Neuronal stem cell (in vitro differentiated cells): ENCODE measurements at places on chromosomes 4 and X.

DNA sequence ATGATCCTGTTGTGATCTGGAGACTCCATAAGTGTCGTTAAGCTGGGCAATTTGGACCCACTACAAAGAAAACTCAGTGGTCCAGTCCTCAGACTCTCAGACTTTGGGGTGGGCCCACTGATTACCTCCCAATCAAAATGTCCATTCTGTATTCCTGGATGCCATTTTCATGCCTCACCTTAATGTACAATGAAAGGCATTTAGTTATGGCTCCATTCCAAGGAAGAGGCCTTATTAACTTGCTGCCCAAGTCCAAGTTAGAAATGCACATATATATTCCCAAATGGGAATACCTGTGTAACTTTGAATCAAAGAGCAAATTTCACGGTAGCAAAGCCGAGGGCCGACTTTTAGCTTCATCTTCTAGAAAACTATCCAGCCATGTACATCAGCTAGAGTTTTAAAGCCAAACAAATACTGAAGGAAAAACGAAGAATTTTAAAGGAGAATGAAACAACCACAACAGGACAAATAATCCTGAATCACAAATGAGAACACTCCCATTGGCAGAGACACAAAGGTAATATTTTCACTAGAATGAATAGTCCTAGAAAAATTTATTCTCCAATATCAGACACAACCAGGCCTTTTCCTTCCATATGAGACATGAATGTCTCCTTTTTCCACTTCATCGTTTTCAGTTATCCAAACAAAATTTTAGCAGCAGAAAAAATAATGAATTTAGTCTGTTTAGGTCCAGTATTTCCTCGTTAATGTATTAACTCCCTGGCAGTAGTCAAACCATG is 63.7 kb upstream of the HHIP start:
- no peak for DNase-seq

DNA sequence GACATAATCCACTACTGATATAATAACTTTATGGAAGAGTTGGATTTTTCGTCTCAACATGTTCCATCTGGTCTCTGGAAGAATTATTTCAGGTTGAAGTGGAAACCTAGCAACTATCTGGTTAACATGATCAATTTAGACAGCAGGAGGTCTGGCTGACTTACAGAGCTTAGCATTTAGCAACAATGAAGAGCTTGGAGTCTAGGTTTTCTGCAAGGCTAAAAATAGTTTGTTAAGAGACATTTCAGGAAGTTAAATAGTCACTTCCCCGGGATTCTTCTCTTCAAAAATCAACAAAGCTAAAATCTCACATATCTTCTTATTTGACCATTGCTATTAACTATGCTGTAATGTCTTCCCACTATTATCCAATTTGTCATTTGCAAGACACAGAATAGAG is 418.6 kb upstream of the DIPK2B start:
- DNase-seq: no peak

DNA sequence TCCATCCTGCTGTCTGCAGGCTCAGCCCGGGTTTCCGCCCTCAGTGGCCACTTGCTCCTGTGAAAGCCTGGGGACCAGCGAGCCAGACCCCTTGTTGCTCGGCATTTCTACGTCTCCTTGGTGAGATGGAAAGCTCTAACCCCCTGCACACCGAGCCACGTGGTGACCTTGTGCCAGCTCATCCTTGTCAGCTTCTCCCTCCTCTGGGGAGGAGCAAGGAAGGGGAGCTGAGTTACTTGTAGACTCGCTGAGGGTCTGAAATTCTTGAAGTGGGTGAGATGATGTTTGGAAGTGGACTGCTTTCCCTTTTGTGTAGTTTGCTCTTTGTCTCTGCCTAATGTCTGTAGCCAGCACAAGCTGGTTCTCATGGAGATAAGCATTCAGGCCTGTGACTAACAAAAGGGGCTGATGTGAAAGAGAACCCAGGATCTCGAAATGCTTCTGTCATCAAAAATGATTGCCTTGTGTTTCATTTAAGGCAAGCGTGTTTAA is 29.3 kb downstream of the RGS12 start:
- DNase-seq: peak; percentile 77

- no peak for DNase-seq
Measured at GRCh38 chr4:158067646-158068045, 105.2 kb downstream of the GASK1B start.
